ENCODE measurements at places on chromosomes 11 and 22.

DNA sequence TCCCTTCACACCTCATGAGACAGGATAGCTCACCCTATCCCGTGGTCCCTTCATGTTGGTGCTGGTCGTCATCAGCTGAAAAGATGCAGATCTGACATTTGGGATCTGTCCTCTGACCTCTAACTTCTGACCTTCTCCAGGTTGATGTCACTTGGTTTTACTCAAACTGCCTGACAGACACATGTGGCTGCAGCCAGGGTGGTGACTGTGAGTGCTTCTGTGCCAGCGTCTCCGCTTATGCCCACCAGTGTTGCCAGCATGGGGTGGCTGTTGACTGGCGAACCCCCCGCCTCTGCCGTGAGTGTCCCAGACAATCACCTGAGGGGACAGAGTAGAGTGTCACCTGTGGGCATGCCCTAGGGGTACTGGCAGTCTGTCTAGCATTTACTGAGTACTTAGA, 49.7 kb downstream of the OTOG start:
- no peak for DNase-seq

GRCh38 chr22:25403284-25403810, 161.1 kb upstream of the GRK3 start:
- DNase-seq, result no peak

DNA sequence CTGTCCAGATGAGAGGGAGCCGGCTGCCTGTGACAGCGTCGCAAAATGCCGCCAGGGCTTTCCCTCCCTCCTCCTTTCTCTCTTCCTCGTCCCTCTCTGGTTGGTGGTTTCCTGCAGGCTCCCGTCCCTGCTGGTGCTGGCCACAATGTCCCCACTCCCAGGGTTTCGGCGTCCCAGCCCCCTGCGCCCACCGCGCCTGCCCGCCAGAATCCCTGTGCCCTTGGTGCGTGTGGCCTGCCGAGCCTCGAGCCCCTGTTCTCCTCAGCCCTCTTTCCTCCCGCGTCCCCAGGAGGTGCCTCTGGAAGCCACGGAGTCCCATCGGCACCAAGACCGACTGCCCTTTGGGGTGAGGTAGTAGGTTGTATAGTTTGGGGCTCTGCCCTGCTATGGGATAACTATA, 37.9 kb upstream of the PPARA start:
- DNase-seq, result no peak

DNA sequence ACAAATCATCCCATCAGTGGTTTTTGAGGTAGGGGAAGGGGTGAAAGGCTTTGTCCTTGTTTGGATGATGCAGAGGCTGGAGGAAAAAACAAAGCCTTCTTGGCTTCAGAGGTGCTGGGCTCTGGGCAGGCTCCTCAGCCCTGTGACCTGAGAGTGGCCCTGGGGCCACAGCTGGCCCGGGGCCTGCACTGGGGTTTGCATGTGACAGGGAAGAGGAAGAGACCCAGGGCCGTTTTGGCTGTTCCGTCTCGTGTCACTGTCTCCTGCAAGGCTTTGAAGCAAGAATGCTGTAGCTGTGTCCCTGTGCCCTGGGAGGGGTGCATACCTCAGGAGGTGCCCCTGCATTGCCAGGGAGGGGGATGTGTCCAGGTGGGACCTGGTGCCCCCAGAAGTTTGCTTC, 12.6 kb downstream of the ARHGAP8 start:
- DNase-seq, result no peak

DNA sequence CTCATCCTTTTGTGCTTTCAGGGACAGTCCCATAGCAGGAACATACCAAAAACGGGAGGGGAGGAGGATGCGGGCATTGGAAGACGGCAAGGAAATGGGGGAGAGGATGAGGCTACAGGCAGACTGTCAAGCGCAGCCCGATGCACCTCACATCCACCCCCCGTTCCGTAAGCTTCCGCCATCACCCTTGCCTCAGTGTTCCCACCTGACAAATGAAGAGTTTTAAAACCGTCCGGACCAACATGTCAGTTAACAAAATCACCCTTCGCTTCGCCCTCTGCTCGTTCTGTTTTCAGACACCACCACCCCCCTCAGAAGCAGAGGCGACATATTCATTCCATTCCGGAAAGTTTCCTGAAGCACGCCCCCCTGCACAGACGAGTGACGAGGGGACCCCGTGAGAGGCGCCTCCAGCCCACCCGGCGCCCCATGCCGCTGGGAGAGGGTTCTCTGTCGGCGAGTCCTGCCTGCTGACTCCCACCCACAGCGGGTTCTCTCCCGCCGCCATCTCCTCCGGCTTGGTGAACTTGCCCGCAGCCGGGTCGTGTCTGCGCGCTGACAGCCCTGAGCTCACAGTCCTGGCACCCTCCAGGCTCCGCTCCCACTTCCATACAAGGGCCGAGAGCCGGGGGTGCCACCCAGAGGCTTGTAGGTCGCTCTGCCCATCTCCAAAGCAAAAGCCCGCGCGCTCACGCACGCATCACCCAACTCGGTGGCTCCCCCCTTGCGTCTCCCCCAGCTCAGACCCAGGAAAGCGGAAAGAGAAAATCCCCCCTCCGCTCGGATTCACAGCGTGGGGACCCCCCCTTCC, 1.5 kb downstream of the IGSF9B start:
- DNase-seq, result no peak

GRCh38 chr11:3674189-3674588, 3.0 kb upstream of the CHRNA10 start:
- no peak for DNase-seq

- DNase-seq, result no peak
These were observed 40.6 kb upstream of the ARL14EP start for GRCh38 chr11:30282289-30282631.

DNA sequence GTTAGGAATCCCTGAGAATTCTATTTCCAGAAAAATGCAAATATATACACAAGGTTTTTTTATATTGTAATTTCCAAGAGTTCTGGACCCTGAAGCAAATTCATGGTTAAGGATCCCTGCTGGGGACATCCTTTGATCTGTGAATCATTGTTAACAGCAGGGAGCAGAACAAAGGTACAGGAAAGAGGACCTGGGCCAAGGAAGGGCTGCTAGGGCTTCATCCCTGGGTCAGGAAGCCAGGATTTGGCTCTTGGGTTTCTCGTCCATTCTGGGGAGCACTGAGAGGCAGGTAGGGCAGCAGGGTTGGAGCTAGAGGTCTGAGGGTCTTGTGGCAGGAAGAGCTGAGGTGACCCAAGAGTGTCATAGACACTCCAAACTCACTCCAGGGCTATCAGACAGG, 10.2 kb upstream of the OAF start:
- no peak for DNase-seq

DNA sequence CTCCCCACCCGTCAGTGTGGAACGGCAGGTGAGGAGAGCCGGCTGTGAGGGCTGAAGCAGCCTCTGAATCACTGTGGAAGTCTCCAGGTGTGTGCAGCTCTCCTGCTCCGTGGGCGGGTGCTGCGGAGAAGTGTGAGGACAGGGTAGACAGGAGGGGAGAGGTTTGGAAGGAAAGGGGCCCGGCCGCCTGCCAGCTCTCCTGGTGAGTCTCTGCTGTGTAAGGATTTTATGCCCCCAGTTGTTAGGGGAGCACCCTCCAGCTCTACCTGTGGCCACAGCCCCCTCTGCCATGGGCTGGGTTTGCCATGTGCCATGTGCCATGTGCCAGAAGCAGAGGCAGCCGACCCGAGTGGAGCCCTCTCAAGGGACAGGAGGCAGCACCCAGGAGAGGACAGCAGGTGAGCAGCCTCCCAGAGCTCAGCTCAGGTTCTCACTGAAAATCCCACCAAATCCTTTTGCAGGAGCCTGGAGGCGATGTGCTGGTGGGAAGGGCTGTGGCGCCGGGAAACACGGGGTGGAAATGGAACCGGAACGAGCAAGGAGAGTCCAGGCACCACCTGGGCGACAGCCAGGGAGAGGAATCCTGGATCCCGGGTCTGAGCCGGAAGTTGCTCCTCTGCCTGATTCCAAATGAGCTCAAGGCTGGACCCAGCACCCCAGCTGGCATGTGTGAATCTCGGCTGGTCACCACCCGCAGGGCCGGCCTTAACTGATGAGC, 804.4 kb downstream of the BRD1 start:
- DNase-seq, result no peak

DNA sequence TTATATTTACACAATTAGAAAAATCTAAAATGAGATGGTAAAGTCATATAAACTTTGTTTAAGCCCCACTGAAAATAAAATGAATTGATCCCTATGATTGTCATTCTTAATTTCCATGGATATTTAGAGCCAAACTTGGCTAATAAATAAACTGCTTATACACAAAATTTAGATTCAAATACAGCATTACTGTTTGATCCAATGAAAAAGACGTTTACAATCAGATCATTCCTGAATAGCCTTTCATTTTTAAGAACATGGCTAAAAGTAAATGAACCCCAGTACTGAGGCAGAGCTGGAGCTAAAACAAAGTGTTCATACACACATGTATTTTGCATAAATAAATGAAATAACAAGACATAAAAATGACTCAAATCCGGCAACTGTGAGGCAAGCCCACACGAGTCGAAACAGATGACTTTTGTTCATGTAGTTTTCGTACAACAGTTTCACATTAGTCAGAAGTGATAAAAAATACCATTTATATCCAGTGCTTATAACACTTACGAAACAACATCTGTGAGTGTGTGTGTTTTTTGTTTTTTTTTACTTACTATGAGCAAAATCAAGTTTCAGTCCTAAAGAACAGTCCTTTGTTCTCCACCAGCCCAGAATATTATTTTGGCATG, 386.5 kb downstream of the SOX6 start:
- DNase-seq, result no peak

GRCh38 chr11:60056349-60056969, at the start of gene MS4A3:
Gene MS4A3 (plus strand): TSS chr11:60056665. CDS start chr11:60061161, 4,496 bp downstream.
- DNase-seq, result no peak

DNA sequence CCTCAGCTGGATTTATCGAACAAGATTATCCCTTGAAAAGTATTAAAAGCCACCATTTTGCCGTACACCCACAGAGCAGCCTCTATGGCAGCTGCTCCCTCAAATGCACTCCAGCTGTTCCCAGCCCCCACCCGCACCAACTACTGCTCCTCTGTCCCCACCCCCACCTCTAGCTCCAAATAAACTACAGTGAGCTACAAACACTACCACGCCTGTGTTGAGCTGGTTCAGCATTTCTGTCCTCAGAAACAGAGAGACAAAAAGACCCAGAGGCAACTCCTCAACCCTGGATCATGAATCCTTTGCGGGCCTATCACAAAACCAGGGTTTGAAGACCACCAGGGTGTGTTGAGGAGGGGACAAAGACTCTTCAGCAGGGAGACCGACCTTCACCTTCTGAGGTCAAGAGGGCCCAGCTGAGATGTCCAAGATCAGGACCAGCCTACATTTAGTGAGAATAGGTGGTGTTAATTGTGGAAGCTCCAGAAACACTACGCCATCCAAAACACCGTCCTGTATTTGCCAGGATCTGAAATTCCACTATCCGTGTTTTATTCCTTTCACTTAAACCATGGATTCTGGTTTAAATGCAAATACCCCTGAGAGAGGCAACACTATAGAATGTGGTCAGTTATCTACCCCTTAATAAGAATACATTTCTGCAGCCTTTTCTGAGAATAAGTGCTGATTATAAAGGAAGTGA, 195.9 kb downstream of the DSCAML1 start:
- no peak for DNase-seq

DNA sequence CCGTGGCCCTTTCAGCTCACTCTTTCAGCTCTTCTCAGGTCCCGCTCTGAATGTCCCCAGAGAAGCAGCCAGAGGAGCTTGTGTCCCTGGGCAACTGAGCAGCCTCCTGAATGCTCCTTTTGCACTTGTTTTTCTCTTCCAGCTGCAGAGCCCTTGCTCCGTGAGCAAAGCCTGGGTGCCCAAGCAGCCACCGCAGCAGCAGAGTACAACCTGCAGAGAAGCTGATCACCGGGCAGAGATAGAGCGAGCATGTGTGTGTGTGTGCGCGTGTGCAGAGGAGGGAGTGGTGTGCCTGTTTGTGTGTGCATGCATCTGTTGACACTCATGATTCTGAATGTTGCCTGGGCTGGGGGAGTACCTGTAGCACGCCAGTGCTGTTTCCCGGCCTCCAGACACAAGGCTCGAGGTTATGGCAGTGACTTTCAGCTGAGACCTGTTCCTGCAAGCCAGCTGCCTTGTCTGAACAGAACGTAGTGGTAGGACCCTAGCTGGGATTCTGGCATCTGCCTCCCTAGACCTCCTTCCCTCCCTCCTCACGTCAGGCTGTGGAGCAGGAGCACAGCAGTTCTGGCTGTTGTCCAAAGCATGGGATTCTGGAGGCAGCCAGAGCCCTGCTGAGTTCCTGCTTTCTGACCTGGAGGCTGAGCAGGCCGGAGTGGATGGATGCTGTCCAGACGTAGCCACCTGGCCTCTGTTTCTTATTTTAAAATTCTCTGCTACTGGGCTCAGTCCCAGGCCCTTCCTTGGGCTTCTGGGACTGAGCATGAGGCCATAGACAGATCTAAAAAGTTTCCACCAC, 4.5 kb upstream of the MAPK8IP1 start:
- no peak for DNase-seq

GRCh38 chr11:112588252-112588694, 327.6 kb upstream of the PLET1 start:
- peak; percentile 15 for DNase-seq

DNA sequence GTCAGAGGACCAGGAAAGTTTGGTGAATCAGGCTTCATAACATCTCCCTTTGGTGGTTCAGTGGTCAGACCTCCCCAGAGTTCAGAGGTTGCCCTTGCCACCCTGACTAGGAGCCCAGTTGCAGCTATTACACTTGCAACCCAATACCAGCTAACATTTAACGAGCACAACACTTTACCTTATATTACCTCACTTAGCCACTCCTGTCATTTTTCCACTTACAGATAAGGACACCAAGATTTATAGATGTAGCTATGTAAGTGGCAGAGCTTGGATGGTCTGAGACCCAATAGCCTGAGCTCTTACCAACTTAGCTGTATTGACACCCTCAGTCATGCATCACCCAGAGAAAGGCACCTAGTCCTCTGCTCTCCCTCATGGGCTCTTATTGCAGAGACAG, 234.7 kb downstream of the INSC start:
- no peak for DNase-seq

- no peak for DNase-seq
These were observed 18.8 kb downstream of the LUZP2 start for GRCh38 chr11:24515632-24516031.

- DNase-seq, result no peak
These were observed 1393.4 kb downstream of the BRD1 start for GRCh38 chr22:48434156-48434867.

- DNase-seq, result no peak
These were observed 1.5 kb downstream of the FHIP1B start for GRCh38 chr11:6232899-6233298.

- no peak for DNase-seq
These were observed 250.3 kb downstream of the BRD1 start for GRCh38 chr22:49577168-49578060.
